ENCODE measurements at places on chromosomes 12 and 14.

- DNase-seq: no peak
These were observed 222.6 kb downstream of the MON2 start for GRCh38 chr12:62689042-62689839.

- DNase-seq: no peak
These were observed 115.7 kb downstream of the SAMD4A start for GRCh38 chr14:54682578-54682977.

DNA sequence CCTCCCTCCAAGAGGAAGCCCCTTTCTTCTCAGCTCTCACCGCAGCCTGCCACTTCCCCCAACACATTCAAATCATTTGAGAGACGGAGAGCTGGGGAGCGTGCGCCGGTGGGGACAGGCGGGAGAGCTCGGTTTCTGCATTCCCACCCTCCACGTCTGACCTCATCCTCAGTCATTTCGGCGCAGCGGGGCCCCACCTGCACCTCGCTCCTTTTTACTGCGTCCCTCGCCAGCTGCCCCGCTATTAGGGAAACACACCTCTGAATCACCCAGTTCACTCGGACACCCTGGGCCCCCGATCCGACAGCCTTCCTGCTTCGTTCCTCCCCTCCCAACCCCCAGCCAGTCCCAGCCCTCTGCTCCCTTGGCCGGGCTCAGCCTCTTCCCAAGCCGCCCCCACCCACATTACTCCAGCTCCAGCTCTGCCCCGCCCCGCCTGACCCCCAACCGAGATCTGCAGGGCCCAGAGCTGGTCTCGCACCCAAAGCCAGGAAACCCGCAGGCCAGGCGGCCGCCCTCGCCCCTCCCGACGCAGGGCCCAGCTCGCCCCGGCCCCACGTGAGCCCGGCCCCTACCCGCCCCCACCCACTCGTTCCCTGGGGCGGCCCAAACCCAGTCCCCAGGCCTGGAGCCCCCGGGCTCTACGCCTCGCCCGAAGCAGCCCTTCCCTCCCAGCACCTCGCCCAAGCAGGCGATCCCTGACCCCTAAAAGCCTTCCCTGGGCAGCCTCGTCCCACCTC is 783 bp downstream of the CORO1C start:
- DNase-seq: peak; percentile 49

DNA sequence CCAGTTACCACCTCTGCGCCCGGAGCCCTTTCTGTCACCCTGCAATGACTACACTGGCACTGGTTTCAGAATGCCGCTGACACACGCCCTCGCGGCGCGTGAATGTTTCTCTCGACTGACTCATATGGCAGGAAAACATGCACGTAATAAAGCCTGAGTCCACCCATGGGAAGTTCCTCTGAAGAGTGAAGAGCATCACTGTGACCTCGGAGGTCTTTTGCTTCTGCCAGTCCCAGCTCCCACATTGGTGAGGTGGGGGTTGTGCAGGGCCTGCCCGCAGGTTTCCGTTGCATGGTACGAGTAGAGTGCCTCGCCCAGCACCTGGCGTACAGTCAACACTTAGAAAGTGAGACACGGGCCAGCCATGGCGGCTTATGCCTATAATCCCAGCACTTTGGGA is 11.1 kb upstream of the SLC6A12 start:
- DNase-seq: no peak

- DNase-seq: no peak
These were observed 4.4 kb downstream of the SERPINA11 start for GRCh38 chr14:94448071-94448808.

DNA sequence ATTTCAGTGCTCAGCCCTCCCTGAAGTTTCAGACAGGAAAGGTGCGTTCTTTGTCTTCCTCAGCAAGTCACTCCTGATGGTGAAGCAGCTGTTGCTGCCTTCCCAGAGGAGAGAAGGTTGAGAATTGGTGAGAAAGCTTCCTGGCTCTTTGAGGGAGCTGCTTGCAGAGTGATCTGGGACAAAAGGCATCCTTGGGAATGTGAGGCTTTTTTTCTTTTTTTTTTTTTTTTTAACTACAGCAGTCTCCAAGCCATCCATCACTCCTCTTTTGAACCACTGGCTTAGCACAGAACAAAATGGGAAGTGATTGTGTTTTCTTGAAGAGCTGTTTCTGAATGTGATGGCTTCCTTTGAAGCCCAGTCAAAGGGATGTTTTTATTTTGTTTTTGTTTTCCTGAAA is 120.4 kb upstream of the LRIG3 start:
- DNase-seq: no peak

GRCh38 chr12:13189264-13189663 is 7.3 kb upstream of the EMP1 start:
- DNase-seq: no peak

- no peak for DNase-seq
These were observed 321.4 kb upstream of the SEL1L start for GRCh38 chr14:81855007-81855406.

DNA sequence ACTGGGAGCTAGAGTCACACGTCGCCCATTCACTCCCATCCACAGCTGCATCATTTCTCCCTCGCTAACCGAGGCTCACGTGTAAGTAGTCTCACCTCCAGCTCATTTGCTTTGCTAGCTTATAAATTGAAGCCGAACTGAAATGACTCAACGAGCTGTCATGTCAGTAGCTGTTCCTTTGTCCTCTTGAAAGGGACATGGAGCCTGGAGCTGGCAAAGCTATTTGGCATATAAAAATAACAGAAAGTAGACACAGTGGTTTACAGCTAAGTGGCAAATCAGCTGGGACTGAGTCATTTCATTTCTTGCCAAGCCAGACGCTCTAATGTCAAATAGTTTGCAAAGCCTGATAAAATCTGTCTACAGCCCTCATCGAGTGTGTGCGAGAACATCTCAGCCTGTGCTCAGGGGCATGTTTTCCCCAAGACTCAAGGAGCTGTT is 114.4 kb upstream of the TMEM233 start:
- no peak for DNase-seq

- no peak for DNase-seq
These were observed 3.5 kb downstream of the DEGS2 start for GRCh38 chr14:100155756-100156616.

DNA sequence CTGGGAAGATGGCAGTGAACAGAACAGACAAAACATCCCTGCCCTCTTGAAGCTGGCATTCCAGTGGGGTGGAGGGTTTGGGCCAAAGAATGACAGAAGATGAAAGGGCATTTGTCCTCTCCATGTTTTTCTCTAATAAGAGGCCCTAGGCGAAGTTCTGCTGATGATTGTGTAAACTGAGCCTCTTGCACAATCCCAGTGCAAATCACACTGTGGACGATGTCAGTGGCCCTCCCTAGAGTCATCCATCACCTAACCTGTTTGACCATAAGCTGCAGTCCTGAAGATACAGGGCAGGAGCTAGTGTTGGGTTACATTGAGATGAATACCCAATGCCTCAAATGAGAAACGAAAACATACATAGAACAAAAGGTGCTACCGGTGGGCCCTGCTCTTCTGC is 622.4 kb upstream of the TBX3 start:
- DNase-seq: peak; percentile 45

DNA sequence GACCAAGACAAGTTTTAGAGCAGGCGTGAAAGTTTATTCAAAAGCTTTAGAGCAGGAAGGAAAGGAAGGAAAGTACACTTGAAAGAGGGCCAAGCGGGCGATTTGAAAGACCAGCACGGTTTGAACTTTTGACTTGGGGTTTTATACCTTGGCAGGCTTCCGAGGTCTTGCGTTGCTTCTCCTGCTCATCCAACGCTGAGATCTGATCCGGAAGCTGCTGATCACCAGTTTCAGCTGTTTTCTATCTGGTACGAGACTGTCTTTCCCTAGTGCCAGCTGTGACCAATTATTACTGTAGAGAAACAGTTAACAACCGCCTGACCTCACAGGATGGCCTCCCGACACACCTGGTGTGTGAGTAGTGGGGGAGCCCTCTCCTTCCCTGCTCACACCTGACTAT is 20.6 kb upstream of the SNRPF start:
- DNase-seq: peak; percentile 45

GRCh38 chr12:122389677-122390076 is 32.8 kb downstream of the CLIP1 start:
- no peak for DNase-seq

DNA sequence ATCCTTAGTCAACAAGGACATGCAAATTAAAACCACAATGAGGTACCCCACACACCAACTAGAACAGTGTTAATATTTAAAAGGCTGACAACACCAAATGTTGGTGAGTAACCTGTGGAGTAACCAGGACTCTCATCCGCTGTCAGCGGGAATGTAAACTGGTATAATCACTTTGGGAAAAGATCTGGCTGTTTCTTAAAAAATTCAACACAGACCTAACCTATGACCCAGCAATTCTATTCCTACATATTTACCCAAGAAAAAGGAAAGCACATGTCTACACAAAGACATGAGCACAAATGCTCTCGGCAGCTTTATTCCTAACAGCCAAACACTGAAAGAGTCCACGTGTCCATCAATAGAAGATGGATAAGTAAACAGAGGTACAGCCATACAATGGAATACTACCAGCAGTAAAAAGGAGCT is 26.6 kb downstream of the NRDE2 start:
- no peak for DNase-seq

GRCh38 chr12:21239866-21240265 is 94.9 kb downstream of the SLCO1A2 start:
- no peak for DNase-seq

DNA sequence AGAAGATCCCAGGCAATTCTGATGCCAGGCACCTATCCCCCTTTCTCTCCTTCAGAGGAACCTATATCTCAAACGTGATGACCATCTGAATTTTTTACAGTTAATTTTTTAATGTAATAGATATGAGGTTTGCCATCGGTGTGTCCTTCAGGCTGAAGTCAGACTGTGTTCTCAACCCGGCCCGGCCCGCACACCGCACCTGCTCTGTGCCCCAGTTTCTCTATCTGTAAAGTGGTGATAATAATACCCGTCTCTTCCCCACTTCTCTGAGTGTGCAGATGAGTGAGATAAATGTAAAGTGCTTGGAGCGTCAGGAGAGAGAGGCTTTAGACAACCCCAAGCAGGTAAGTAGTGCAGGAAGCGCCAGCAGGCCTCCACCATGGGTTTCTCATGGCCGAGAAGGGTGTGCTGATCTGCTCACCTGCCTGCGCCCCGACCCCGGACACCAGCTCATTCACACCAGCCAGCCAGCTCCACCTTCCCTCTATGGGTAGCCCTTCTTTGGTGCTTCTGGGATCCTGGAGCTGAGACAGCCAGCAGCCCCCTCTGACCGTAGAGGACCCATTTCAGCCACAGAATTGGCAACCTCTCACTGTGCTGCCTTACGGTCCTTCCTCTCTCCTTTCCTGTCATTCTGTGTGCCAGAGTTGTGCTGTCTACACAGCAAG is 80.0 kb downstream of the ZFP36L1 start:
- DNase-seq: no peak

DNA sequence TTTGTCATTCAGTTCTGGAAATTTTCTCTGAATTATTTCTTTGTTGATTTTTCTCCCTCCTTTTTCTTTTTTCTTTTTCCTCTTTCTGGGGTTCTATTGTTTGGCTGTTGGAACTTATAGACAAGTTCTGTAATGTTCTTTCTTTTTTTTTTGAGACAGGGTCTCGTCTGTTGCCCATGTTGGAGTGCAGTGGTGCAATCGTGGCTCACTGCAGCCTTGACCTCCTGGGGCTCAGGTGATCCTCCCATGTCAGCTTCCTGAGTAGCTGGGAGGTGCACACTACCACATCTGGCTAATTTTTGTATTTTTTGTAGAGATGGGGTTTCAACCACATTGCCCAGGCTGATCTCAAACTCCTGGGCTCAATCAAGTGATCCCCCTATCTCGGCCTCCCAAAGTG is 30.1 kb upstream of the TBC1D30 start:
- DNase-seq: no peak

Measured in NCI-H510A (cell line).